Epithelial cell of proximal tubule (primary cell): ENCODE measurements at places on chromosomes 5 and 9.

DNA sequence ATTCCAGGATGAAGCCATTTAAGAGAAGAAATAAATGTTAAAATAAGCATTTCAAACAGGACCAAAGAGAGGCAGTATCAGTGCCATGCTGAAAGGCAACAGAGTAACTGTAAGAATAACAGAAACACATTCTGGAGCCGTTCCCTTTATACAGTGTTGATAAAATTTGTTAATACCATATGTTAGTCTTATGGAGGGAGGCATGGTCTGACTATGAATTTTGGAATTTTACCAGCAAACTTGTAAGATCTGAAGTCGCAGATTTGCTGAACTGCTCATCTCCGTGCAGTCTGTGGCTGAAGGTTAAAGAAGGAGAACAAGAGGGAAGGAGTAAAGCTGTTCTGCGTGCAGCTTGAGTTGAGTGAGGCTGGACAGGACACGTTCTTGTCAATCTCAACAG lies 508.4 kb downstream of the NFIB start:
- DNase-seq, result no peak

DNA sequence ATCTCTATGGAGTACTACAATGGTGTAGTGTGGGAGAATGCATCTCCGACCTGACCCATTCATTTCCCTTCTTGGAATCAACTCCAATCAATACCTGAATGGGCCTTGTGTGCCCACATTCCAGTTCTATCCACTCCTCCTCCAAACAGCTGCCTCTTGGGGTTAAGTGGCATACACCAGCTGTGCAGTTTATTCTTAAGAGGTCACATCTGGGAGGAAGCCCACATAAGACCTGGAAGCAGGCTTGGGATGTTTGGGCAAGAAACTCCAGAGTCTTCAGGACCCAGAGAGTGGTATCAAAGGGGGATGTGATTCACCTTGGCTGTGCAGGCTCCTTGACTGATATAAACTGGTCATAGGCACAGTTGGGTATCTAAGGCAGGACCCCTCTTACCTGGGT lies 46.0 kb downstream of the ACTBL2 start:
- DNase-seq, result no peak

- no peak for DNase-seq
Measured at GRCh38 chr5:141705469-141705868, 23.4 kb upstream of the ARAP3 start.

- no peak for DNase-seq
Measured at GRCh38 chr9:20417373-20418080, 204.8 kb downstream of the MLLT3 start.

DNA sequence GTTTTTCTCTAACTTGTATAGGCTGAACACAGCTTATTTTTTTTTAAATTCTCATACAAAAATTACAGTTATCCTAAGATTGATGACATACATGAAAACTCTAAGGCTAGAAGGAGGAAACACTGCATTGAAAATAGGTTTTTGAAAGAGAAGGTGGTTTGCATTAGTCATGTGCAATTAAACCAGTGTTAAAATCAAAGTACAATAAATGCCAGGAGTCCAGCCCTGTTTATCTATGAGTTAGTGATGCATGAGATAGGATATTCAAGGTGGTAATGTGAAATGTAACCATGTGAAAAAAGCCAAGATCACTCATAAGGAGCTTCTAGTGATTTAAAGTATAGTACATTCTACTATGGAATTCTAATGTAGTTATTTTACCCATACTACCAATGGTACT lies 444.9 kb upstream of the CYLC2 start:
- DNase-seq, result peak; percentile 38

DNA sequence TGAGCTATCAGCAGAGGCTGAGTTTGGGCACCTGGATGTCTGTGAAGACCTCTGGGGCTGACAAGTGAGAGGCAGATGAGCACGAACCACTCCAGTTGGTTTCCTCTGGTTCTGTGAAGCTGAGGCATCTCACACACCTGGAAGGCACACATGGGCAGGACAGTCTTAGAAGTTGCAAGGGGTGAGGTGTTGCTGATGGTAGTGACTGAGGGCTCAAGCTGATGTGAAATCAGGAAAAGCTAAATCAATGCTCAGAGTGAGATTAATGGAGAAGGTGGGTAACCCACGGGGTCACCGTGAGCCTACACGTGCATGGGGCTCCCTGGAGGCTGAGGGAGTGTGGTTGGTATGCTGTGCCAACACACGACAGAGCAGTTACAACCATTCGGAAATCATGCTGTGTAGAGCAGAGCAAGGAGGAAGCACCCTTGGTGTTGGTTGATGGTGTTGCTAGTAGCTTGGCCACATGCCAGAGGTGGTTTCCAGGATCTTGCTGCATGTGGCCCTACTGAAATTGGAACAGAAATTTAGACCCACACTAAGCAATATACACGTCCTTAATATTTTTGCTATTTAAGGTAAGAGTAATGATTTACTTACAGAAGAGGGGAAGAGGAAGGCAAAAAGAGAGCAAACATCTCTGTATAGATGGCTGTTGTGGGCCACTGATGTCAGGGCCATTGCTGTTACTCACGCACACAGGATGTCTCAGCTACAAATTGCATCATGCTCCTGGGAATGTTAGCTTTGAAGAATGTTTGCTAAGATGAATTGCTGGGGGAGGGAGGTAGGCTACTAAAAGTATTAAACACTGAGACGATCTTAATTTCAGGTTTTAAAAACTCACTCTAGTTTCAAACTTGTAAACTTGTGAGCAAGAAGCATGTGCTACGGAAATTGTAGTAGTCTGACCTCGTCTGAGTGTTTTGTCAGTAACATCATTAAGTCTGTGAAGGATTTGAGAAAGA lies 170.5 kb downstream of the ARHGEF28 start:
- peak; percentile 97 for DNase-seq
